ENCODE measurements at places on chromosomes 13 and 19.

DNA sequence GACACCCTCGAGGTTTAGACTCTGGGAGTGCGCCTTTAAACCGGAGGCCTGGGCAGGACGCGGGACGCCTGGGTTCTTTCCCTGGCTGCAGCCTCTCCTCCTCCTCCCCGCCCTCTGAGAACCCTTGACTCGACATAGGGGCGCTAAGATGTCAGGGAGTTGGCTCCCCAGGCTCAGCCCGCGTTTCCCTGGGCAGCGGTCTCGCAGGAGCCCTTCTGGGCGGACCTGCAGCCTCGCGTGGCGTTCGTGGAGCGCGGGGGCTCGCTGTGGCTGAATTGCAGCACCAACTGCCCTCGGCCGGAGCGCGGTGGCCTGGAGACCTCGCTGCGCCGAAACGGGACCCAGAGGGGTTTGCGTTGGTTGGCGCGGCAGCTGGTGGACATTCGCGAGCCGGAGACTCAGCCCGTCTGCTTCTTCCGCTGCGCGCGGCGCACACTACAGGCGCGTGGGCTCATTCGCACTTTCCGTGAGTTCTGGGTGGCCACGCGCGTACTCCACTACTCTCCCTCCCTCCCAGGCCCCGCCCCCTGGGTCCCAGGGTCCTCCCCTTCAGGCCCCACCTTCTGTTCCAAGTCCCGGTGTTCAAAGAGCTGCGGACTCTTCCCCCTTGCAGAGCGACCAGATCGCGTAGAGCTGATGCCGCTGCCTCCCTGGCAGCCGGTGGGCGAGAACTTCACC is 1.3 kb downstream of the ICAM5 start:
- DNase-seq, result peak; percentile 39

GRCh38 chr19:993361-993830 is 6.8 kb upstream of the GRIN3B start:
- DNase-seq, result no peak

GRCh38 chr19:3823350-3823713 is 37.2 kb upstream of the MATK start:
- DNase-seq, result no peak

DNA sequence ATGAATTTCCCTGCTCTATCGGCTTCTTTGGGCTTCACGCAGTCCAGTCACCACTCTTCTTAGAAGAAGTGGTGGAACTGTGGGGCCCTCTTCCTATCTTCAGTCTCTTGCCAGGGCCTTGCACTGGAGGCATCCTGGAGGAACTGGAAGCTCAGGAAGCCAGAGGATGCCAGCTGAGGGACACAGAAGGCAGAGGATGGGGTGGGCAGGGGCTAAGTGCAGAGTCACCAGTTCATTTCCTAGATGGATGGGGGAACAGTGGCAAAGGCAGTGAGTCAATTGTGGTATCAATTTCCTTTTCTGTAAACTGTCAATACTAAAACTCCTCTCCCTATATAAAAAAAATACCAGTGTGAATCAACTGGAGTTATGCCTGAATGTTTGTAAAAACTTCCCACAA is 419.7 kb downstream of the KLF12 start:
- DNase-seq, result no peak
